B cell (primary cell): ENCODE measurements at places on chromosomes 7 and 10. TPM values are rescaled to one million over a fixed set of nuclear protein-coding genes. Genes with fewer than 3 reads are reported as not detected.

- peaks cover 6% of the 10 kb centered on the region for H3K27me3 ChIP-seq
- no peaks in the 10 kb centered on the region for H3K4me1 ChIP-seq
- no peak overlapping the region for H3K4me3 ChIP-seq
- DNase-seq: no peak
These were observed 29.1 kb downstream of the GIMAP5 start for GRCh38 chr7:150766334-150766709.

- H3K36me3 ChIP-seq: peaks cover 44% of the 10 kb centered on the region
- no peak for DNase-seq
- H3K27ac ChIP-seq: no peak overlapping the region
- no peaks in the 10 kb centered on the region for H3K27me3 ChIP-seq
These were observed 4.0 kb downstream of the PDAP1 start for GRCh38 chr7:99404235-99404976.

DNA sequence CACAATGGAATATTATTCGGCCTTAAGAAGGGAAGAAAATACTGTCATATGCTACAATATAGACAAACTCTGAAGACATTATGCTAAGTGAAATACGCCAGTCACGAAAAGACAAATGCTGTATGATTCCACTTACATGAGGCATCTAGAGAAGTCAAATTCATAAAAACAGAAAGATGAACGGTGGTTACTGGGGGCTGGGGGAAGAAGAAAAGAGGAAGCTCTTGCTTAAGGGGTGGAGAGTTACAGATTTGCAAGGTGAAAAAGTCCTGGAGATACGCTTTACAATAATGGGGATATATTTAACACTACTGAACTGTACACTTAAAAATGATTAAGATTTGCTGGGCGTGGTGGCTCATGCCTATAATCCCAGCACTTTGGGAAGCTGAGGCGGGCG is 49.0 kb downstream of the PSMC2 start:
- H3K36me3 ChIP-seq: no peaks in the 10 kb centered on the region
- no peak for DNase-seq
- no peak overlapping the region for H3K27ac ChIP-seq
- H3K4me3 ChIP-seq: no peak overlapping the region

- H3K4me3 ChIP-seq: no peak overlapping the region
- H3K36me3 ChIP-seq: no peaks in the 10 kb centered on the region
- H3K27ac ChIP-seq: no peak overlapping the region
- DNase-seq: no peak
- no peaks in the 10 kb centered on the region for H3K4me1 ChIP-seq
These were observed 172.2 kb downstream of the SH2D4B start for GRCh38 chr10:80709866-80710265.

DNA sequence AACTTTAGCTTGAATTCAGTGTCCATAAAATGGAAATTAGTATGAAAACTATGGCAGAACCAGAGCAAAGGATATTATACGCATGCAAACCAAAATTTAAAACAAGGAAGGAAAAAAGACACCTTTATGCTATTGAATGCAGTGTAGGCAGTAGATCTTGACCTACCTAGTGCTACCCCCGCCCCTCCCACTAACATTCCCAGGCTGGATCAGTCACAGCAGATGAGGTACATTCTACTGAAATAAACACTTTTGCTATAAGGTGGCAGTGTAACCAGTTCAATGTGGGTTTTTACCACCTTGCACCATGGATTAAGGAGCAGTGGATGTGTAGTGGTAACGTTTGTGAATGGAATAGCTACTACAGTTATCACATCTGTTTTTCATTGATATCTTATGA is 27.9 kb downstream of the SRI start:
- no peaks in the 10 kb centered on the region for H3K36me3 ChIP-seq
- no peak overlapping the region for H3K27ac ChIP-seq
- no peak for DNase-seq

The TMEM130 gene
- not detected in 2 replicates for polyA plus RNA-seq

The GNAI1 gene
- polyA plus RNA-seq: 0.27 TPM in 1 of 2 replicates, not detected in the other

- peaks cover 7% of the 10 kb centered on the region for H3K36me3 ChIP-seq
- H3K4me1 ChIP-seq: no peaks in the 10 kb centered on the region
- no peak for DNase-seq
- H3K27ac ChIP-seq: no peak overlapping the region
These were observed 606.0 kb upstream of the GALNT17 start for GRCh38 chr7:70525991-70526390.

DNA sequence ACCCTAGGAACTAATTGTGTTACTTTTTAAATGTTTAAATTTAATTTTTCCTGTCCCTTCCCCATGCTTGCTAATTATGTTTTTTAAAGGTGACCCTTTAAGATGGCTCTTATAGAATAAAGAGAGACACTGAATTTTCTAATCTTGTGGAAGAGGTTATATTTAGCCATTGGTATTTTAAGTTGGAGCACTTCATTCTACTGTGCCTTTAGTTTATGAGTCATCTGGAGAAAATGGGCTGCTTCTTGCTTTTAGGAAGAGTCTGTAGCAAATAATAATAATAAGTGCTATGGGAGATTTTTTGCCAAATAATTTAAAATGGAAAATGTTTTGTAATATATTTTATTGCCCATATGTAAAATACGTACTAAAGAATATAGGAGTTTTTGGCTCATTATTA is 139.7 kb downstream of the ADK start:
- no peaks in the 10 kb centered on the region for H3K36me3 ChIP-seq
- no peak overlapping the region for H3K27ac ChIP-seq
- no peak for DNase-seq
- H3K27me3 ChIP-seq: no peaks in the 10 kb centered on the region
- H3K4me1 ChIP-seq: peaks cover 17% of the 10 kb centered on the region

The CABCOCO1 gene
- not detected in 2 replicates for polyA plus RNA-seq

DNA sequence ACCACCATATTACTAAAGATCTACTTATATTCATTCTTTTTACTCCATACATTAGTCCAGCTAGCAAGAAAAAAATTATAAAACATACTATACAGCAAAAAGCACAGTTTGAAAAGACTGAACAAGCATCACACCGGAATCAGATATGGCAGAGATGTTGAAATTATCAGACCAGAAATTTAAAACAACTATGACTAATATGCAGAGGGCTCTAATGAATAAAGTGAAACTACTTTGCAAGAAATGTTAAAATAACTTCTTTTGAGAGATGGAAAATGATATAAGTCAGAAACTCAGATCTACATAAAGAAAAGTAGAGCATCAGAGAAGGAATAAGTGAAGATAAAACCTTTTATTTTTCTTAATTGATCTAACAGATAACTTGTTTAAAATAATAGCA is 50.9 kb downstream of the SGCE start:
- no peaks in the 10 kb centered on the region for H3K4me1 ChIP-seq
- no peak overlapping the region for H3K4me3 ChIP-seq
- no peaks in the 10 kb centered on the region for H3K27me3 ChIP-seq
- no peak overlapping the region for H3K27ac ChIP-seq

DNA sequence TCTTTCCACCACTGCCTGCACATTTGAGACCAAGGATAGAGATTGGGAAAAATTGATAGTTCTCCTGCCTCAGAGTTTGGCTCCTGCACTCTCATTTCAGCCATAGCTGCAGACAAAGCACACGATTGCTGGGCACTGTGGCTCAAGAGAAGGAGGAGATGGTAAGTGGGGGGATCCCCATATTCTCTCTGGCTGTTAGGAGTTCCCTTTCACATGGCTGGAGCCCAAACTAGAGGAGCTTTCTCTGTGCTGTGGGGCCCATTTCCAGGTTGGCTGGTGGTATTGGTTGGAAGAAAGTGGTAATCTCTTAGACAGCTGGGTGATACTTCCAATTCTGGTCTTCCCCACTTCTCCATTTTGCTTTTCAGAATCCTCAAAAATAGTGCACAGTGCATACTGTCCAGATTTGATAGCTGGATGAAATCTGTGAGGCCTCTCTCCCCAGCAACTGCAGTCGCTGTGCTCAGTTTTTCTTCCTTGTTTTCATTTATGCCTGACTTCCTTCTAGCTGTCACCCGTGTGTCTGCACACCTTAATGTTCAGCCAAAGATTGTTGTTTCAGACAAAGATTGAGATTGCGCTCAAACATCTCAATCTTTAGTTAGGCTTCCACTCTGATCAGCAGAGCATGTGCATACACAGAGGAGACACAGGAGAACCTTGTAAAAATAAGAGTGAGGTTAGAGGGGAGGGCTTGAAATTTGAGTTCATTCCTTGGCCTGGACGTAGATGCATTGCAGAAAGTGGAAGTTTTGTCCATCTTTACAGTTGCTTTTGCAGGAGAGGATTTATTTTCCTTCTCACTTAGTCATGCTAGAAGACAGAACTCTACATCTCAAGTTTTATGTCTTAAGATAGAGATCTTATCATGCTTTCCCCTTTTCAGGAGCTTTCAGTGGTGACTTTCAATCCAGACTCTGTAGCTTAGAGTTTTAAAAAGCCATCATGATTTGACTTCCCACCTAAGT is 28.6 kb downstream of the RABGEF1 start:
- H3K27ac ChIP-seq: peak overlapping the region; percentile 72
- H3K4me1 ChIP-seq: peaks cover 48% of the 10 kb centered on the region
- no peak overlapping the region for H3K4me3 ChIP-seq
- H3K27me3 ChIP-seq: no peaks in the 10 kb centered on the region

The SFTPA1 gene
- polyA plus RNA-seq: not detected in 2 replicates

GRCh38 chr10:60429084-60429849 is 39.6 kb upstream of the ANK3 start:
- no peak overlapping the region for H3K27ac ChIP-seq
- no peaks in the 10 kb centered on the region for H3K4me1 ChIP-seq
- no peaks in the 10 kb centered on the region for H3K36me3 ChIP-seq
- DNase-seq: no peak
- no peak overlapping the region for H3K4me3 ChIP-seq

- no peaks in the 10 kb centered on the region for H3K36me3 ChIP-seq
- H3K27me3 ChIP-seq: no peaks in the 10 kb centered on the region
- no peak overlapping the region for H3K4me3 ChIP-seq
These were observed 143.0 kb upstream of the NRBF2 start for GRCh38 chr10:62990126-62990525.
